ENCODE measurements at places on chromosomes 3 and 15.
A peak's percentile ranks its signal among the peaks of the same experiment; 100 is the strongest.

DNA sequence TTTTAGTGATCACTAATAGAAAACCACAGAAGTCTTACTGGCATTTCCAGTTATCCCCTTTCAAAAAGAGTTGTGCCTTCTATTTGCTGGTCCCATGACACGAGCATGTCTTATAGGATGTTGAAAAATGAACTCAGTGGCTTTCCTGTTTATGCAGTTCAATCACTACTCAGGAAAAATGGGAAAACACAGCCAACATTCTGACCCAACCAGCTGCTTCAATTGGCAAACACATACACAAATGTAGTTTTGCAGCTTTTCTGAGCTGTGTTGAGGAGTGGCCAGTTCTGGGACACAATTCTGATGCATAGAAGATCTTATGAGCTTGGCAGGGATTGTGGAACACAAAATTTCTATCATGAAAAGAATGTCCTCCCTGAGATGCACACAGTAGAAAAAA is 40.3 kb downstream of the FSTL1 start:
- no peak for DNase-seq

- no peak for DNase-seq
These were observed 471 bp downstream of the NKIRAS1 start for GRCh38 chr3:23916152-23916885.

DNA sequence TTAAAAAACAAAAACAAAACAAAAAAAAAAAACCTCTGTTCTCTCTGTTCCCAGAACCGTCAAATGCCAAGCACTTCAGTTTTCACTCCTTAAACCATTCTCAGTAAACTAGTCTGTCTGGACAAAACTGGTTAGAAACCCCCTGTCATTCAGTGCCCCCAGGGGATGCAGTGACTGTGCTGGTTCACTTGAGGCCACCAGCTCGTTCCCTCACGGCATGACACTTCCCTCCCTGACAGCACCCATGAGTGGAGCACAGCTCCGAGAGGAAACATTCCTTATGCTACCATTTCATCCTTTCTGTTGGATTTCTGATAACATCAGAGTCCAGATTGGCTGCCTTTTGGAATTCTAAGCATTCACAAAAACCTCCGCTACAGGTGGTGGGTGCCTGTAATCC is 244.0 kb upstream of the TPM1 start:
- DNase-seq: no peak

- no peak for DNase-seq
These were observed 209.9 kb upstream of the SLC2A2 start for GRCh38 chr3:171236265-171237008.

GRCh38 chr3:105616374-105617121 is 249.8 kb downstream of the ALCAM start:
- DNase-seq: no peak

- peak; percentile 97 for DNase-seq
These were observed 749 bp downstream of the RSRC1 start for GRCh38 chr3:158110658-158111018.

- DNase-seq: no peak
These were observed 22.0 kb downstream of the GPR15 start for GRCh38 chr3:98553753-98554152.

GRCh38 chr3:38039899-38040261 is 872 bp downstream of the DLEC1 start:
- no peak for DNase-seq

DNA sequence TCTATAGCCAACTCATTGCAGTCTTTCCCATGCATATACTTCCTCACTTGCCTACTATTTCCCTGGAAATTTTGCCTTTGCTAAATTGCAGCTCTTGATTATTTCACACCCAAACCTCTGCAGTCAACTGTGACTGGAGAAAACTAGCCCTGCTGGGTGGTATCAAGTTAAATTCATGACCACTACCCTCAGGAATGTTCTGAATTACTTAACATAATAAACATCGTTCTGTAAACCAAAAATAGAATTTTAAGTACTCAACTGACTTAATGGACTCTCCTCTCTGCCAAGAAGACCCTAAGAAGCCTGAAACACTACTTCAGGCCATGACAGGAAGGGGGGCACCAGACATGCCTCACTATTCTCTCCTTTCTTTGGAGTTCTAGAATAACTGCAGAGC is 1278.0 kb upstream of the GBE1 start:
- no peak for DNase-seq

DNA sequence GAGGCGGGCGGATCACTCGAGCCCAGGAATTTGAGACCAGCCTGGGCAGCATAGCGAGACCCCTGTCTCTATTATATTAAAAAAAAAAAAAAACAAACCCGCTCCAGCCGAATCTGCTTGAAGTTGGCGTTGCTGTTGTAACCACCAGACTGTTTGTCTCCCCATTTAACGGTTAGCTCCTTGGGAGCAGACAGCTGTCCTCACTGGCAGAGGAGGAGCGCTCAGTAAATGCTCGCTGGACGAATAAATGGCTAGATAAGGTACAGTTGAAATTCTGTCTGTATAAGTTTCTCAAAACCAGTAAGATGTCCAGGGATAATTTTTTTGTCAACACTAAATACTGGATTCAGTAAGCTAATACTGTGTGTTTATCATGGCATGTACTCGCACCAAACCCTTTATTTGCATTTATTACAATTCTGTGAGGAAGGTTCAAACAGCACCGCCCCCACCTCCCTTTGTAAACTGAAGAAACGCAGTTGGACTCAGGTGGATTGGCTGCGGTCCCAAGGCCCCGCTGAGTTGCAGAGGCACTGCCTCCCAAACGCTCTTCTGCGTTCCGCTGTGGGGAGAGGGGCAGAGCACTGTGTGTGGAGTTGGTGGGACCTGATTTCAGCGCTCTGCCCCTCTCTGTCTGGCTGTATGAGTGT is 1.1 kb downstream of the RCCD1 start:
- DNase-seq: peak; percentile 52

GRCh38 chr3:15647611-15648167 is 46.1 kb downstream of the BTD start:
- DNase-seq: no peak

DNA sequence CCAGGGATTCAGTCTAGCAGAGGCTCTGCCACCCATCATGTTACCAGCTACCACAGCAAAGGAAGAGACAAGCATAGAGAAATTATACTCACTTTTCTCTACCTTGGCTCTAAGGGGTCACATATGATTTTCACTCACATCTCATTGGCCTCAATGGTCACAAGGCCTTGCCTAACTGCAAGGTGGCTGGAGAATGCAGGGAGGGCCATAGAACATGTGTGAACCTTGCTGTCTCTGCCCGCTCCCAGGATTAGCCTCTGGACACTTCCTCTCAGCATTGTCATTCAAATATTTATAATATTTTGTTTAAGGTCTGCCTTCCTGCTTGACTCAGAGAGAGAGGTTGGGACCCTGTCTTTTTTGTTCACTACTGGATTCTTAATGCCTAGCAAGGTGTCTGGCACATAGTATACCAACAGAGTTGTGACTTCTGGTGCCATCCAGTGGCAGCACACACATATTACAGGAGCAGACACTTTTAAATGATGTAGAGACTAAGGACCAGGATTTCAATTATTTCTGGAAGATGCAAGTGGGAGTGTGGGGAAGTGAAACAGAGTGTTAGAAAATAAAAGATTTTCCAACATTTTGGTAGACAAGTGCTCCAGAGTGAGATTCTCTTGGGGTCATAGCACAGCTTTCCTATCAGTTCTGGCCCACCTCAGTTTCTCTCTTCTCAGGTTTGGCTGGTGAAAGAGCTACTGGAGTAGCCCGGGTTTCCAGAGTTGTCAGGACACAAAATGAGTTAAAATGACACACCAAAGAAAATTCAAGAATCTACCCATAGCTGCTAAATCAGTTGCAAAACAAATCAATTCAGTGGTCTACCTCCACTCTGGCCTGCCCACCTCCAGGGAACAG is 119.0 kb upstream of the RASGRP1 start:
- peak; percentile 76 for DNase-seq

- no peak for DNase-seq
These were observed 46.2 kb downstream of the SHQ1 start for GRCh38 chr3:72802001-72802400.

- no peak for DNase-seq
These were observed 565 bp downstream of the CIB2 start for GRCh38 chr15:78130466-78131294.

DNA sequence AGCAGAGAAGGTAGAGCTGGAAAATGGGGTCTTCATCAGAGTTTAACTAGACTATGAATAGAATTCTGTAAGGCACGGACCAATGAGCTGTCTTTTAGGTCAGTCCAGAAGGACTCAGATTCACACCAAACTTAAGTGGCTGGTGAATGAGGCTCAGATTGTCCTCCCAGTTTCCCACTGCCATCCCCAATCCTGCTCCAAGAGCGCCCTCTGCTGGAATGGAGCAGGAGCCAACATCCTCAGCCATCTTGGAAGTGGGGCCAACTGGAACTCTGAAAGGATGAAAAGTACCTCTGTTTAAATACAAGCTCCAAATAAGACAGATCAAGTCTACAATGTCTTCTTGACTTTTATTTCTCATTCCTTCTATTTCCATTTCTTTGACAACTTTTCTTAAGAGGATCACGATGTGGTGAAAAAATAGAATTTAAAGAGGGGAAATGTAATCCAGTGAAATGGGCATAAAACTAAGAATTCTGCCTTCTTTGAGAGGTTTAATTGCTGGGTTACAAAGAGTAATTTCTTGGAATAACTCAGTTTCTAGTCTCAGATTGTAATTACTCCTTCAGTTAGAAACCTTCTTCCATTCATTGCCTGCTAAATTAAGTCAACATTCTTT is 217.1 kb upstream of the TPRG1 start:
- DNase-seq: peak; percentile 54

GRCh38 chr15:100734586-100734985 is 132.2 kb downstream of the ASB7 start:
- peak; percentile 25 for DNase-seq

DNA sequence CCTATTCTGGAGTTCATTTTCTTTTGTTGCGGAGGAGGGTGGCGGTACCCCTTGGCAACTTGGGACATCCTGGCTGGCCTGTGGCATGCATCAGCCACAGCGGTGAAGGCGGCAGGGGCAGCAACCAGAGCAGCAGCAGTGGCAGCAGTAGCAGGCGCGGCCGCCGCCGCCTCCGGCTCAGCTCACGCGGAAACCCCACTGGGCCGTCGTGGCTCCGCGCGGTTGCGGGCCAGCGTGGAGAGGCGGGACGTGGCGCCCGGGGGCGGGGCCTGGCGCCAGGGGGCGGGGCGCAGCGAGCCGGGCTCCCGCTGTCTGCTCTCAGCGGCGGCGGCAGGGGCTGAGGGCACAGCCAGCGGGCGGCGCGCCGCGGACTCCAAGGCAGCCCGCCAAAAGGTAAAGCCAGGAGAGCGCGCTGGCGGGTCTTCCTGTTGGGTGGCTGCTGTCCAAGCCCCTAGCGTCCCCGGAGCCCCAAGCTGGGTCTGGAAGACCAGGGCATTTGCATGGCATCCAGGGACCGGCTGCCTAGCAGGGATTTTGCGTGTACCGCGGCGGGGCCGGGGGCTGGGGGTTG is 334.4 kb upstream of the THRB start:
- DNase-seq: peak; percentile 56

DNA sequence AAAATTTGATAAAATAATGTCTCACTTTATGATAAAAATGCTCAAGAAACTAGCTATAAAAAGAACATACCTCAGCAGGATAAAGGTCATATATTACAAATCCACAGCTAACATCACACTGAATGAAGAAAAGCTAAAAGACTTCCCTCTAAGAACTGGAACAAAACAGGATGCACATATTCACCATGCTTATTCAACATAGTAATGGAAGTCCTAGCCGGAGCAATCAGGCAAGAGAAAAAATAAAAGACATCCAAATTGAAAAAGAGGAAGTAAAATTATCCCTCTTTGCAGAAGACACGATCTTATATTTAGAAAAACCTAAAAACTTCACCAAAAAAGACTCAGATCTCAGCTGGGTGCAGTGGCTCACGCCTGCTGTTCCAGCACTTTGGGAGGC is 34.0 kb downstream of the SENP7 start:
- DNase-seq: no peak

DNA sequence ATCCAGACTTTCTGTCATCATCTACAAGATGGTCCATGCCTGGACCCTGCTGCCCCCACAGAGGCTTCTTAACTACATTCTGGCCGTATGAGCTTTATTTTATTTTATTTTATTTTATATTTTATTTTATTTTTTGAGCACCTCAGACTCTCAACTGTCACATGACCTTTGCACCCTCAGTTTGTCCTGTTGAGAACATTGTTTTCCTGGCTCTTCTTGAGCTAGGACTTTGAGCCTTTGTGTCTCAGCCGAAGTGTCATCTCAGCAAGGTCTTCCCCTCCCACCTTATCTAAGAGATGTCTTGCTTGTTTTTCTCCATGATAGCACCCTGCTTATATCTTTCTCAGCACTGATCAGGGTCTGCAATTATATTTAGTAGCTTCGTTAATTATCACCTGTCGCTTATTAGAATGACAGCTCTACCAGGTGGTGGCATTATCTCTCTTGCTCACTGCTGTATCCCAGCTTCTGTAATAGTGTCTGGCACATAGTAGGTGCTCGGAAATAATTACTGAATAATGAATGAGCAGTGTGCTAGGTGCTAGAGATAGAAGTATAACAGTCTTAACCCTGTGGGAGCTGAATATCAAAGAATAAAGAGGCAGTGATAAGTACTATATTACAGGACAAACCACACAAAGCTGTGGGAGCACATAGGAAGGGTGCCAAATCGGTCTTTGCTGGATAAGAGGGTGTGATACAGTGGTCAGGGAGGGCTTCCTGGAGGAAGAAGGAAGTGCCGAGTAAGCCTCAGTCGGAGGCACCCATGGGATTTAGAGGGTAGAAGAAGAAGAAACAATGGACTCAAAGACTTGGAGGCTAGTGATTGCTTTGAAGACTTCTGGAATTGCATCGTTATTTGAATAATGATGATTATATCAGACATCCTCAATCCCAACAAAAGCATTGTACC is 136.2 kb downstream of the ITPR1 start:
- no peak for DNase-seq

GRCh38 chr3:38458796-38459498 is 5.3 kb downstream of the ACVR2B start:
- no peak for DNase-seq

DNA sequence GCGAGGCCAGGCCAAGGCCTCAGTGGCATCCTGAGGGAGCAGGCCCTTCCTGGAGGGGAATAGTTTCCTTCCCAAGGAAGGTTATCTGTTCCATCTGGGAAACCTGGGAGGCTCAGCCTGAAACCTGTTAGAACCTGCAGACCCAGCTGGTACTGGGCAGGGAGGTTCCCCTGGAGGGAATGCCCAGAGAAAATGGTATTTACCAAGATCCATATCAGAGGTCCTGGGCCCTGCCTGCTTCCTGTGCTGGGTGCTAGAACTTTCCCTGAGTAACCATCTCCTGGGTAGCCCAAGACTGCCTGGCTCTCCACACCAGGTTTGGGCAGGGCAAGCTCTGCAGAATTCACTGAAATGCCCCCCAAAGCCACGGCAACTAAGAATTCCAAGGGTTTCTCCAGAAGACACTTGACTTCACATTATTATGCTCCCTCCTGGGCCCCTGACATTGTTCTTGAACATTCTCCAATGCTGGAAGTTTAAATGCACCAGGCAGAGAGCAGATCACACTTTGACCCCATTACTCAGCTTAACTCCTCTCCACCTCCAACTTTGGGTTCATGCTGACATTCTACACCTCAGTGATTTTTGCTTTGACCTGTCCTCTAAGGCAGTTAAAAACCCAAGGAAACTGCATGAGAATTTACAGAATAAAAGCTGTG is 2.0 kb downstream of the CA12 start:
- DNase-seq: no peak

GRCh38 chr3:111373861-111374260 is 168.1 kb upstream of the CD96 start:
- DNase-seq: peak; percentile 12

Measured in NCI-H2171 treated with DMSO at 0.1 percent for 48 hours (cell line).